ENCODE measurements at places on chromosomes 1 and 21. TPM values are rescaled to one million over a fixed set of nuclear protein-coding genes. Genes with fewer than 3 reads are reported as not detected.

DNA sequence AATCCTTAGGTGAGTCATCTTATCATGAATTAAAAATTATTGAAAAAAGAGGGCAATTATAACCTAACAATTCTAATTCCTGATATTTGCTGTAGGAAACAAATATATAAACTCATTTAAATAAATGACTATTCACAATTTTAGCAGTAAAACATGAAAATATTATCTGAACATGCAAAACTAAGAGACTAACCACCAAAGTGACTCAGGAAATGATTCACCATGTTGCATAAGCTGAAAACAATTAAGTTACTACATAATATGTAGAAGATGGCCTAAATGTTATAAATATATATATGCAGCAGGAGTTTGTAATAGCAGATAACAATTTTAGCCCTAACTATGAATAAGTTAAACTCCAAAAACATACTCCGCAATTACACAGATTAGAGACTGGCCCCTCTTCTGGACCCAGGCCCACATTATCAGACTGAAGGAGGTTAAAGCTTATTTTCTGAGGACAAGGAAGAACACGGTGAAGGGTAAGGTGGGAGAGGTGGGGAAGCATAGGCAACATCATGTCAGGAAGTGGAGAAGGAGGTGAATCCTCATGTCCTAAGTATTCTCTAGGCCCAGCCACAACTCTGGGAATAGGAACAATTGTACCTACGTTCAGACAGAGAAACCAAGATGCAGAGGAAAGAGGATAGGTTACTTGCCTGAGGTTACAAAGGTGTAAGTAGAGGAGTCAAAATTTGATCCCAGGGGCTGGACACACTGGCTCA is 15.6 kb upstream of the AIM2 start:
- no peak for DNase-seq

SLC45A3 gene
- total RNA-seq = 20.2 TPM

OR14K1 gene
- total RNA-seq = not detected

- DNase-seq = no peak
Measured at GRCh38 chr1:212118167-212118871, 82.8 kb downstream of the DTL start.

GRCh38 chr1:62295921-62296491 is 23.2 kb downstream of the KANK4 start:
- DNase-seq = no peak

DNA sequence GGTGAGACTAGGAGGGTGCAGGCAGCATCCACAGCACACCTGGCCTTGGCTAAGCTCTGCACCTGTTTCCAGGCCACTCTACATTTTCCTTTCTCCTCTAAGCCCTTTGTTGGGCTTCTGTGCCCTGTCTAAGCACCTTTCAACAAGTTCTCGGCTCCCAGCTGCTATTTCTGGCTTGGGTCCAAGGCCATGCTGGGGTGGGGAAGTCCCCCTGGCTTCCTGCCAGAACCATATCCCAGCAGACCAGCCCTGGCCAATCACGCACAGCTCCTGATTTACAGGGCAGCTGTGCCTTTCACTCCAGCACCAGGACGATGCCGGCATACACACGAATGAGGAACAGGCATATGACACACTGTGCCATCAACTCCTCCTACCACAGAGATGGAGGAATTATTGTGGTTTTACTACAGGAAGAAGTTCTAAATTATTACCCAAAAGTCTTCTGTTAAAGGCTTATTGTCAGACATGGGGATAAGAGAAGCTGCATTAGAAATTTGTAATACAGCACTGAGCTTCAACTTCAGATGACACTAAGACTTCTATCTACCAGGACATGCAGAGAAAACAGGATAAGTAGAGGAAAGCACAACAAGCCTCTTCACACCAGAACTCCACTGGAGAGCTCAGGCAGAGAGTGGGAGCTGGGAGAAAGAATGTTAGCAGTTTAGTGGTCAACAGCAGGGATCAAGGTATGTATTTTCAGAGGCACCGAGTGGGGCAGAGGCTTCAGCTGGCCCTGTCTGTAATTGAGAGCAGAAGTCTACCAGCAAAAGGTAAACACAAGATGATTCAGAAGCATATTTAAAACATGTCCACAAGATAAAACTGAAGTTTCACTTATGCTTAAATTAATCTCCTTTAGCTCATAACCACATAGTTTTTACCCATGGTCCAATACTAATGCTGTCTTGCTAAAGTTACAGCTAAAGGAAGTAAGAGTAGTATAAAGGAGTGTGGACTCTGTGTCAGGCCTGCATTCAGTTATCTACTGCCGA is 37.4 kb downstream of the TRIT1 start:
- peak; percentile 92 for DNase-seq

KRTAP7-1 gene
- not detected for total RNA-seq

TRABD2B gene
- total RNA-seq = 0.37 TPM

DONSON gene
- total RNA-seq = 4.4 TPM

All from transverse colon (tissue), 4 donors.